Transverse colon (tissue), 4 donors: ENCODE measurements at places on chromosomes 13 and 19. TPM values are rescaled to one million over a fixed set of nuclear protein-coding genes. Genes with fewer than 3 reads are reported as not detected.
A peak's percentile ranks its signal among the peaks of the same experiment; 100 is the strongest.

- no peak for DNase-seq
These were observed 648.3 kb upstream of the SLITRK6 start for GRCh38 chr13:86447479-86447878.

The C19orf81 gene
- total RNA-seq = not detected

GRCh38 chr13:104833221-104833620, 1702.2 kb downstream of the EFNB2 start:
- DNase-seq = no peak

DNA sequence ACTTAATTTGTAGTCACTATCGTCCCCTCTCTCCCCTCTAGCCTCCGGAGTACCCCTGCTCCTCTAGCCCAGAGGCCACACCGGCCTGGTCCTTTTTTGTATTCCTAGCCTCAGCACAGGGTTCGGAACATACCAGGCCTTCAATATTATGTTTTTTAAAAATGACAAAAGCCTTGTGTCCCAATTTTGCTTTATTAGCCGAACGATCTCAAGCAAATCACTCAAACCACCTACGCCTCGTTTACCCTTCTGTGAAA, 463 bp upstream of the POMP start:
- DNase-seq = no peak

GRCh38 chr19:49758292-49758691, 4.8 kb downstream of the TSKS start:
- DNase-seq = no peak

- peak; percentile 74 for DNase-seq
These were observed 44.8 kb upstream of the ALOX5AP start for GRCh38 chr13:30690282-30691188.

DNA sequence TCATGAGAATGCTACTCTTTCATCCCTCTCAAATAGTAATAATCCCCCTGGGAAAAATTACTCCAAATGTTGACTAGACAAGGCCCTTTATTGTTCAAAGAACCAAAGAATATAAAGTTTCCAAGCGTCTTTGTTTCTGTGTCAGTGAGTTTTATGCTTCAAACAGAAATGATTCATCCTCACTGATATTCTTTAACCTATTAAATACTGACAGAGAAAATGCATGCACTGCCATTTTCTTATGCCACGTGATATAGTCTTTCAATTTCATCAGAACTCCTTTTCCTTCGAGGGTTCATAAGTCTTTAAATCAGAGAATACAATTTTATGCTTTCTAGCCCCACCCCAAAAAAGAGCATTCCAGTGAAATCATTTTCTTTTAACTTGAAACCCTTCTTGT, 211.6 kb downstream of the SHISA2 start:
- DNase-seq = no peak

The OVOL3 gene
- not detected for total RNA-seq

GRCh38 chr13:100610391-100611347, 22.1 kb upstream of the GGACT start:
- DNase-seq = no peak

DNA sequence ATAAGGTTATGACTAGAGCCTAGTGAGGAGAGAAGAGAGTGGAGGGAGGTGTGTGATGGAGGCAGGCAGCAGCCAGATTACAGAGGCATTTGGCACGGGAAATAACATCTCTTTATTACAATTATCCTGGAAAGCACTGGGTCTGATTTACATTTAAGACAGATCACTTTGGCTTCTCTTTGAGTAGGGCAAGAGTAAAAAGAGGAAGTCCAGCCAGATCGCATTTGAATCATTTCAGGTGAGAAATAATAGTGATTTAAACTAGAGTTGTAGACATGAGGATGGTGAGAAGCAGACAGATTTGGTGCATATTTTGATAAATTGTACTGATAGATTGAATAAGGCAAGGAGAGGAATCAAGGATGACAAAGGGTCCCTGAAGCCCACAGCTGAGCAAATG, 9.6 kb upstream of the SACS start:
- DNase-seq = no peak

DNA sequence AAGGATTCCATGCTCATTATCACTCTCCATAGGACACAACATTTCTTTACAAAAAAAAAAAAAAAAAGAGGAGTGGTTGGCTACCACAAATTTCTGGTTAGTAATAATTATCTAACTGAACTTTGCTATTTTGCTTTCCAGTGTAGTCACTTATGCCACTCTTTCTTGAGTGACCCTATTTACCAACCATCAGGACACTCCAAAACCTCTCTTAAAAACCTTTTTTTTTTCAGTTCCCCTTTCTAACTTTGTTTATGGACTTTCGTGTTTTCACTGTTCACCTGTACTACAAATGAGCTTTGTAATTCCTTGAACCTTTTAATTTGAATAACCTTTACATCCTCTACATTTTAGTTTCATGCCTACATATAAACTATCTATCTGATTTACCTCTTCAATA, 686.5 kb upstream of the PCDH9 start:
- no peak for DNase-seq

DNA sequence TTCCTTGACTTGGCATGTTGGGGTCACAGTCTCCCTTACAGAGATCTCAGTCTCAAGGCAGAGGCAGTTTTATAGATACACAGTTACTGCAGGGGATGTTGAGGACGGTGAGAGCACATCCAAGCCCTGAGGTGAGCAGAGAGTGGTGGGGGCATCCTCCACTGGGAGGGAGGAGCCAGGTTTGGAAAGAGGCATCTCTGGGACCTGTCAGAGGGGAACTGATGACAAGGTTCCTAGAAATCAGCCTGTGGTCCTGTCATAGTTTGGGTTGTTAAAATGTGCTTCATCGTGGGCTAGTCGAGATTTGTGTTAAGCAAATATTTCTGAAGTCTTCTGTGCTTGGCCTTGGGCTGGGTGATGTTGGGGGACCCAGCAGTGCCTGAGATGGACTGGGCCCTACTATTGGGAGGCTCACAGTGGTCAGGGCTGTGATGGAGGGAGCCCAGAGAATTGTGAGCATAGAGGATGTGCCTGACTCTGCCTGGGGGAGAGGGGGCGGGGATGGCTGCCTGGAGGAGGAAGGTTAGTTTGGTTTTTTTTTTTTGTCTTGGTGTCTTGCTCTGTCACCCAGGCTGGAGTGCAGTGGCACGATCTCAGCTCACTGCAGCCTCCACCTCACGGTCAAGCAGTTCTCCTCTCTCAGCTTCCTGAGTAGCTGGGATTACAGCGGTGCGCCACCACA, 3.9 kb downstream of the SUPT5H start:
- DNase-seq = no peak
